ENCODE measurements at places on chromosomes 2 and 18.

DNA sequence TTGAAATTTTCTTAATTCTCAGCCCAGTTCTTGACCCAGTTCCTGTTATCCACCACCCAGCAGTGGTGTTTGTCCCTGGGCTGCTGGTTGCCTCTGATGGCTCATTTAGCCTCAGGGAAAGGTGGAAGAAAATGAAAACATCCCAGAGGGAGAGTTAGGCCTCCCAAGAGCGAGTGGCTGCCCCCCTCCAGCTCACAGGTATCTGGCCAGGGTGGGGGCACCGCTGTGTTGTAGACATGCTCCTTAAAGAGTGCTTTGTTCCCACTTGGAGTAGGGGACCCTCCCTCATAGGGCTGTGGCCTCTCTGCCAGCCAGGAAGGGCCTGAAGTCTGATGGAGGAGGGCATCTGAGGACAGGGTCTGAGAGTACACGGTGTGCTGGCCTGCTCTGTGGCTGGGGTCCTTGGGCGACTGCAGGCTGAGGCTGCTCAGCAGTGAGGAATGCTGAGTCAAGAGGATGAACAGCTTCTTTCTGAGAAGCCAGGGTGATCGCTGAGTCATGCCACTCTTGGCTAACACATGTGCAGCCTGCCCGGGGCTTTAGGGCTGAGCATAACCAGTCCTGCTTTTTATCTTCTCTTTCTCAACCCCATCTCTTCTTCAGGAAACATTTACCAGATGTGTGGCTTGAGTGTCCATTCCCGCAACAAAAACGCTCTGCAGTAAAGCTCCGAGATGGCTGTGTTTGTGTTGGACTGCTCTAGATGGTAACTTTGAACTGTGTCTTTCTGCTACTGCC is 72.3 kb downstream of the IL1R2 start:
- DNase-seq, result peak; percentile 3

DNA sequence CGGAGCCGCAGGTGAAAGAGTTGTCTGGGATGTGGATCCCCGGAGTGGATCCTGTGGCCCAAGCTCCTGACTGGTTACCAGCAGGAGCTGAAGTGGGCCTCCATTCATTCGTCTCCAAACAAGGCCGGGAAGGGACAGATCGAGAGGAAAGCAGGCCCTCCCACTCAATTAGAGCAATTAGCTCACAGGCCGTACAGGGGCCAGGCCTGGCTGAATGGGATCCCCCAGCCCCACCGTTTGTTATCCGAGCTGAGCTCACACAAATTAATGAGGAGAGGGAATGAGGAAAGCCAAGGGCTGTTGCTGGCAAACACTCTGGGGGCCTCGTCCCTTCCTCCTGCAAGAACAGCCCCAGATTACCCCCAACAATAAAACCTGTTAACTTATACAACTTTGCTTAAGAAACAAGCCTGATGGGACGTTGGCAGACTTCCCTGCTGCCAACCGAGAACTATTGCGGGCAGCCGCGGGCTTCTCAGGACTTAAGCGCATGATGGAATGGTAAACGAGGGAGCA is 338.0 kb downstream of the BCL11A start:
- no peak for DNase-seq

DNA sequence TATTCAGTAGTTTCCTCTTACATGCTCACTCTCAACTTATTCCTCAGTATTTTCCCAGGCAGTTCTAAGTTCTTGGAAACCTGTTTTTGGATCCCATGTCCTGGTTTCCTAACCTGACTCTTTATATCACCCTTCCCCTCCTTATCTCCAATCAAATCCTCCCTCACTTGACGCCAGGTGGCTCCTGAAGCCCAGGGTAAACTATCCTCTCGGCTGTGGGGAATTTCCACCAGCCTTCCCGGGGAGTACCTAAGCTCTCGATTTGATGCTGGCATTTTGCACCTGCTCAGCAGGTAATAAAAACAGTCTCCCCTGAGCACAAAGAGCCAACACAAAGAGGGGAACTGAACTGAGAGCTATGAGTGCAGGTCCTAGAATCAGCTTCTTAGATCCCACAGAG is 538.0 kb downstream of the SLC4A3 start:
- peak; percentile 92 for DNase-seq

GRCh38 chr2:150482667-150483400 is 4.6 kb downstream of the RND3 start:
- no peak for DNase-seq

DNA sequence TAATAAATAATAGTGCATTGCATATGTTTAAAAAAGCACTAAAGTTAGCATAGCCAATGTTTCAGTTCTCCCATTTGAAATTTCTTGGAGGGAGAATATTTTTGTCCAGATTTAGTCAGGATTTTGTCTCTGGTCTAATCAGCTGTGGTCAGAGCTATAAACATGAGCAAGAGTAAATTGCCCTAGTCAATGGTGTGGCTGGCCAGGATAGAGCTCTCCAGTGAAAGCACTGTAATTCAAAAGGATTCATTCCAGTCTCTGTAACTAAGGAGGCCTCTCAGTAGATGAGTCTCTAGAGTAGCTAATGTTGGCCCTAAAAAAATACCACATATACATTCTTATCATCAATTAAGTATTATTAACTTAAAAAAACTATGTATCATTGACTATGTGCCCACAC is 241.6 kb downstream of the CDCA7 start:
- no peak for DNase-seq

DNA sequence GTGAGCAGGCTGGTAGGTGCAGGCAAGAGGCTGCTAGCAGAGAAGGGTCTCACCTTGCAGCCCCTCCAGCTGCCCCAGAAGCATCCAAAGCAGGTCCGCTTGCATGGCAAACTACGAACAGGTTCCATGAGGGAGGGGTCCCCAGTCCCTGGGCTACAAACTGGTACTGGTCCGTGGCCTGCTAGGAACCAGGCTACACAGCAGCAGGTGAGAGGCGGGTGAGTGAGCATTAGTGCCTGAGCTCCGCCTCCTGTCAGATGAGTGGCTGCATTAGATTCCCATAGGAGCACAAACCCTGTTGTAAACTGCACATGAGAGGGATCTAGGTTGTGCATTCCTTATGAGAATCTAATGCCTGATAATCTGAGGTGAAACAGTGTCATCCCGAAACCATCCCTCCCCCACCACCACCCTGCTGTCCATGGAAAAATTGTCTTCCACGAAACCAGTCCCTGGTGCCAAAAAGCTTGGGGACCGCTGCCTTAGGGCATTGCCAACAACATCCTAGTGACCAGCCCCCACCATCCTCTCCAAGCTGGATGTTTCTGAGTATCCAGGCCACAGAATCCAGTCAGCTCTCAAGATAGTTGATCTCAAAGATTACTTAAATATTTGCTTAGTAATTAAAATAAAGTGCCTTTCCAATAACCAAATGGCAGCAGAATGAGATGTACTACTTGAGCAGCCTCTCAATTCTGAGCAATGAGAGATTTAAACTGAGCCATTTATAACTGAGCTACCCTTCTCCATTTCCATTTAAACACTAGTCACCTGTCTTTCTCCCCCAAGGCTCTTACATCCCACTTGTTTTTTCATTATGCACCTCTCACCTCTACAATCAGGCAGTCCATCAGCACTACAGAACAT is 32.4 kb downstream of the LRP2 start:
- DNase-seq, result no peak

GRCh38 chr2:205984381-205984780 is 101.6 kb downstream of the INO80D start:
- no peak for DNase-seq

- no peak for DNase-seq
Observed at GRCh38 chr2:160790738-160791137, 297.1 kb upstream of the RBMS1 start.

DNA sequence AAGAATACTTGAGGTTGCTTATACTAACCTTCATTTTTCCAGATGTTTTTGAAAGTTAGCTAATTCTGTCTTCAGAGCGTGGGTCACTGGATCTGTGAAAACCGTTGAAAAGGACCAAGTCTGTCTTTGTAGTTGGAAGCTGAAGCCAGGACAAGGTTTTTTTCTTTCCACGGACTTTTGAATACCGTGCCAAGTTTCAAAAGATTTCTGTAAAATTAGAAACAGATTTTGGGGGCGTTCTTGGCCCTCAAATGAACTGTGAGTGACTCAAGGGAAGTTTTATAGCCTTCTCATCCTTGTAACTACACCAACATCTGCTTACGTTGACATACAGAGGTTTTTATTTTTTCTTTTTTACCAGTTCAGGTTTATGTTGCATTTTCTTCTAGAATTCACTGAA is at the start of gene FAP:
TSS of gene FAP (minus strand) at position 152 of the 400 bp plus-strand sequence. CDS start at position 34, 118 bp downstream.
- DNase-seq, result no peak

DNA sequence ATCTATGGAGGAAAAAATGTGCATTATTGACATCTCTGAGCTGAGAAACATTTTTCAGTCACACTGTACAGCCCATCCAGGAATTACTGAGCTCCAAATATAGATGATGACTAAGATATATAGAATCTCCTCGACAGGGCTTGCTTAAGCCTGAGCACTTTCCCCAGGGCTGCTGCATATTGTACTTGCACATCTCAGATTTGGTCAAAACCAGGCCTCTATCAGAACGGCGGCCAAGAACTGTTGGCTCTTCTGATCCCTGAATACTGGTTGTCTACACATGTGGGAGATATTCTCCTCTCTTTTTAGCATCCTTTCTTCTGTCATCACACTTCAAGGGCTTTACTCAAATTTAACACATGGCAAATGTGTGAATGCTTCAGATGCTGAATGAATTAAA is 201.5 kb upstream of the SLC35G4 start:
- DNase-seq, result no peak

DNA sequence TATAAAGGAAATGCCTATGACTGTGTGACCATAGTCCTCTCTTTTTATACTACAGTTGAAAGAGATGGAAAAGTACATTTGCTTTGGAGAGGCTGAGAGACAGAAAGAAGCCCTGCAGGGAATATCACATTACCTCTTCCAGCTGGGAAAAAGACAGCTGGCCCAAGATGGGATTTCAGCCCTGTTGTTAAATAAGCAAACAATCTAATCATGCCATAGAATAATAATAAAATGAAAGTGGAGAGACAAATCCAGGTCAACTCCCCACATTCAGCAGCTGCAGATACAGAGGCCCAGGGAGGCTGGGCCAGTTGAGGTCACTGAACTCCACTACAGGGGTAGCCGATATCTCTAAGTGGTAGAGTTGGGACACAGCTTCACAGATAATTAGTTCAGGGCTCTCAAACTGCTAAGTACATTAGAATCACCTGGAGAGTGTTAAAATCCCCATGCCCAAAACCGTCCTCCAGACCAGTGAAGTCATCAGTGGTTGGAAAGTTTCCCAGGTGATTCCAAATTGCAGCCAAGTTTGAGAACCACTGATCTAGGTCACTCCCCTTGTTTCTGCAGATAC is 81.9 kb downstream of the MOGAT1 start:
- no peak for DNase-seq

GRCh38 chr18:23276451-23276850 is 141.2 kb downstream of the CABLES1 start:
- no peak for DNase-seq

Data from NCI-H526 (cell line).